GM23248 (cell line): ENCODE measurements at places on chromosomes 7 and 10.

DNA sequence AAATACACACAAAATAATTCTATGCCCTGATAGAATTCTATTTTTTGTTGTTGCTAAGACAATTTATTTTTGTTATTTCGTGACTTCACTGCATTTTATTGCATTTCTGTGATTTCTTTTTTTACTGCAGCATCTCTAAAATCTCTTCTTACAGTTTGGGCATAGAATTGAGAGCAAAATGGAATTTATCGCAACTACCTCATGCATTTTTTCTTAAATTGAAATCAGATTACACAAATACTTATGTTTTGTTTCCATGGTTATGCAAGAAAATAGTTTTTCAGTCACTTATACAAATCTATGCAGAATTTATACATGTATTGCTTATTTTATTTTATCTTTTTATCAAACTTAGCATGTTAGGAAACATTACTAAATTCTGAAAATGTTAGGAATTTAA is 781.8 kb upstream of the LRRTM3 start:
- H3K4me3 ChIP-seq: no peak overlapping the region
- DNase-seq: no peak
- no peak overlapping the region for H3K27ac ChIP-seq

DNA sequence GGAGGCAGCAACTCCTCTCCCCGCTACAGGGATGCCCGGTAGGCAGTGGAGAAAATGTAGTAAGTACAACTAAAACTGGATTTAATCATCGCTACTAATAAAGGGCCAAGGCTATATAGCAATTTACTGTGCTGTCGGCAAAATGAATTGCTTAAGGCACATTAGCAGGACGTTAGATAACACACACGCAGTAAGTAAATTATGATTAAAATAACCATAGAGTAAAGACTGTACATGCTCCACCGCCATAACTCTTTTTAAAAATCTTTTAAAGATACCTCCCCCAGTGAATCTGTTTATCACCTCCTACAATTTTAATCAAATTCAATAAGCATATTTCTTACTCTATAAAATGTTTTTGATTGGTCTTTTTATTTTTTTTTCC is 371.4 kb upstream of the MGMT start:
- no peak for DNase-seq
- H3K4me1 ChIP-seq: peaks cover 13% of the 10 kb centered on the region; the same call in 1 of the 2 replicates
- no peaks in the 10 kb centered on the region for H3K27me3 ChIP-seq
- no peak overlapping the region for H3K4me3 ChIP-seq

GRCh38 chr7:5477723-5478531 is 54.3 kb upstream of the TNRC18 start:
- H3K27me3 ChIP-seq: no peaks in the 10 kb centered on the region
- DNase-seq: peak; percentile 55
- no peaks in the 10 kb centered on the region for H3K36me3 ChIP-seq
- H3K27ac ChIP-seq: no peak overlapping the region
- no peaks in the 10 kb centered on the region for H3K4me1 ChIP-seq

DNA sequence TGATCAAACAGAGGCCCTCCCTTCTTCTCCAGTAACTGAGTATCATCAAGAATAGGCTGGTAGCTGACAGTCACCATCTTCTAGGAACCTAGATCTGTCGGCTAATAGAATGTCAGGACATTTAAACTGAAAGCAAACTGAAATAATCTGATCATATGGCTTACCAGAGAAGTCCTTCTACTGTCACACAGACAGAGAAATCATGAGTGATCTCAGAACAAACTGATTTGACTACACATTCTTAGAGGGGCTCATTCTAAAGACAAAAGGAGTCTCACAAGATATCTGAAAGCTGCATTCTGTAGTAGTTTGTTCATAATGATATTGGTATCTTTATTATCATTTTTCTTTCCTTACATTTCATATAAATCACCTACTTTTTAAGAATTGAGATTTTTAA is 130.9 kb upstream of the ADCY1 start:
- H3K4me3 ChIP-seq: no peak overlapping the region
- H3K36me3 ChIP-seq: no peaks in the 10 kb centered on the region
- DNase-seq: no peak
- H3K27ac ChIP-seq: no peak overlapping the region

GRCh38 chr10:62939698-62940097 is 123.5 kb upstream of the EGR2 start:
- DNase-seq: no peak
- H3K4me3 ChIP-seq: no peak overlapping the region
- H3K27me3 ChIP-seq: 0 out of 2 replicates have a peak, but pooled peaks cover 4% of the 10 kb centered on the region
- no peaks in the 10 kb centered on the region for H3K36me3 ChIP-seq
- no peak overlapping the region for H3K27ac ChIP-seq
- no peaks in the 10 kb centered on the region for H3K4me1 ChIP-seq
